Cerebellum (tissue), 4 donors: ENCODE measurements at places on chromosomes 1 and 21. TPM values are rescaled to one million over a fixed set of nuclear protein-coding genes. Genes with fewer than 3 reads are reported as not detected.

HFM1 gene
- total RNA-seq: 31.2 TPM

CHAF1B gene
- 2.5 TPM for total RNA-seq

THEM5 gene
- not detected for total RNA-seq

SEC16B gene
- 2.4 TPM for total RNA-seq

KRTAP19-4 gene
- total RNA-seq: not detected

SSBP3 gene
- total RNA-seq: 36.4 TPM

LCE3D gene
- not detected for total RNA-seq

MAN1C1 gene
- 14.7 TPM for total RNA-seq

RERE gene
- total RNA-seq: 578 TPM

OLFML3 gene
- 26.4 TPM for total RNA-seq

C1orf94 gene
- 0.45 TPM for total RNA-seq

SPRR2G gene
- not detected for total RNA-seq

TRIM58 gene
- total RNA-seq: 6.1 TPM

OR2T2 gene
- total RNA-seq: not detected

TBX19 gene
- total RNA-seq: 1.00 TPM
